Forelimb muscle (tissue), 1 donor: ENCODE measurements at places on chromosomes 12 and 14. TPM values are rescaled to one million over a fixed set of nuclear protein-coding genes. Genes with fewer than 3 reads are reported as not detected.

DNA sequence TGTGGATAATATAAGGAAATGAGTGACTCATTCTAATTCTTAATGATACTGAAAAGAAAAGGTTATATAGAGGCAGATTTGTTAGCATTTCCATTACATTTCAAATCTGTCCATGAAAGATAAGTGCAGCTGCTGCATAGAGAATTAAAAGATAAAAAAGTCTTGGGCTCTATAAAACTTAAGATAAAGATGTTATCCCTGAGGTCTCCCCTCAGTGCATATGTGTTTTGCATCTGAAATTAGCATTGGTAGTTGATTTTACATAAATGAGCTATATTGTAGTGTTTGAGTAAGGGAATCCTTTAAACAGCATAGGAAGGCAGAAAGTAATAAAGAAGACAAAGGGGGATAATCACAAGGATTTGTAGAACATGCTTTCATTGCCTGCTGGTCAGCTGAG, 206.2 kb downstream of the FSCB start:
- no peak for DNase-seq

Gene TMTC2
- polyA plus RNA-seq, result 13.0 TPM

Gene ZNF410
- 33.1 TPM for polyA plus RNA-seq

- no peak for DNase-seq
Observed at GRCh38 chr12:59548930-59549329, 46.9 kb upstream of the SLC16A7 start.

DNA sequence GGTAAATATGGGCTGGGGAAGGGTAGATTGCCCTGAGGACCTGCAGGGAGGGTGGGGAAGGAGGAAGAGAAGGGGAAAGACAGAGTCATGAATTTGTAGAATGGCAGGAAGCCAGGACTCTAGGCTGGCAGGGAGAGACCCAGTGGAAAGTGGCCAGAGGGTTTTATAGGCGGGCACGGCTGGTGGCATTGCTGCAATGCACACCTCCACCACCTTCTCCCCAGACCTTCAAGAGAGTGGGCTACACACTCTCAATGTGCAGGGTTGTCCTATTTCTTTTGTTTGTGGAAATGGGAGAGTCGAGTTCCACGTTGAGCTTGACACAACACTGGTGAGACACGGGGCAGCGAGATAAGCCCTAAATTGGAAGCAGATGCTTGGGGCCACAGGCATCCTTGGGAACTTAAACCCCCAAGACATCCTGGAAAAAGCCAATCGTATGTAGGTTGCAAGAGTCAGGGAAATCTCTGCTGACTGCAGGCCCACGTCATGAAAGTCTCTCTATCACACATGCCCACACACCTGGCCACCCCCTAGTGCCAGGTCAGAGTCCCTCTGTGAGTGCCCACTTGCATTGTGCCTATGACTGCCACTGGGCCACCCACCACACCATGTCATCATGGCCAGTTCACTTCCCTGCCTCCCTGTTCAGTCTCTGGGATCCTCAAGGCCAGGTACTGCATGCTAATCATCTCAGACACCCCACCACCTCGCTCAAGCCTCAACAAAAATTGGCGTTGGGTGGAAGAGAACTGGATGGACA, 38.0 kb upstream of the BDKRB2 start:
- no peak for DNase-seq

DNA sequence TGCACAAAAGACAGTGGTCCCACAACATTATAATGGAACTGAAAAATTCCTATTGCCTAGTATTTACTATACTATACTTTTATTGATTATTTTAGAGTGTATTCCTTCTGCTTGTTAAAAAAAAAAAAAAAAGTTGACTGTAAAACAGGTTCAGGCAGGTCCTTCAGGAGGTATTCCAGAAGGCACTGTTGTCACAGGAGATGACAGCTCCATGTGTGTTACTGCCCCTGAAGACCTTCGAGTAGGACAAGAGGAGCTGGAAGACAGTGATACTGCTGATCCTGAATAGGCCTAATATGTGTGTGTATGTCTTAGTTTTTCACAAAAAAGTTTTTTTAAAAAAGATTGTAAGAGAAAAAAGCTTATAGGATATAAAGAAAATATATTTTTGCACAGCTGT, 12.3 kb downstream of the UBE2N start:
- no peak for DNase-seq

Gene GARIN6
- not detected for polyA plus RNA-seq

Gene TAS2R7
- polyA plus RNA-seq, result not detected

- DNase-seq, result no peak
Observed at GRCh38 chr14:99467336-99468078, 13.2 kb downstream of the SETD3 start.

- no peak for DNase-seq
Observed at GRCh38 chr14:77032844-77033621, 4.5 kb upstream of the IRF2BPL start.

- peak; percentile 62 for DNase-seq
Observed at GRCh38 chr12:102439426-102440405, 40.6 kb downstream of the IGF1 start.

Gene SLC6A13
- polyA plus RNA-seq, result 3.1 TPM

GRCh38 chr12:1864867-1865266, 44.5 kb downstream of the LRTM2 start:
- no peak for DNase-seq

Gene SYT10
- polyA plus RNA-seq, result not detected

DNA sequence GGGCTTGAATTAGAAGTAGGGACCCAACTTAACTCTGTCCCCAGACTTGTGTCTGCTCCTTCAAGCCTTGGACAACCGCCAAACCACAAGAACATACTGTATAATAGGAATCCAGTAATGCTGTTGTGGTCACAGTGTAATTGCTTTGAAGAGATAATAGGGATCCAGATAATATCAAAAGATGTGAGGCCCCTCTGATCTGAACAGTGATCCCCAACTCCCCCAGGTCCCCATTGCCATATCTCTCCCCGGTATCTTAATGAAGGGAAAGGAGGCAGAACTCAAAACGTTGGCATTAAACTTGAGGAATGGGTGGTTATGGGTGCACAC, 8.5 kb upstream of the PLEKHH1 start:
- no peak for DNase-seq

Gene SRRM4
- 0.22 TPM for polyA plus RNA-seq
